T1000 (cell line): ENCODE measurements at places on chromosomes 4 and X.

- DNase-seq, result no peak
These were observed 30.9 kb downstream of the NIPAL1 start for GRCh38 chr4:48047421-48047844.

GRCh38 chr4:76755756-76756155, 142.2 kb downstream of the SOWAHB start:
- DNase-seq, result no peak

DNA sequence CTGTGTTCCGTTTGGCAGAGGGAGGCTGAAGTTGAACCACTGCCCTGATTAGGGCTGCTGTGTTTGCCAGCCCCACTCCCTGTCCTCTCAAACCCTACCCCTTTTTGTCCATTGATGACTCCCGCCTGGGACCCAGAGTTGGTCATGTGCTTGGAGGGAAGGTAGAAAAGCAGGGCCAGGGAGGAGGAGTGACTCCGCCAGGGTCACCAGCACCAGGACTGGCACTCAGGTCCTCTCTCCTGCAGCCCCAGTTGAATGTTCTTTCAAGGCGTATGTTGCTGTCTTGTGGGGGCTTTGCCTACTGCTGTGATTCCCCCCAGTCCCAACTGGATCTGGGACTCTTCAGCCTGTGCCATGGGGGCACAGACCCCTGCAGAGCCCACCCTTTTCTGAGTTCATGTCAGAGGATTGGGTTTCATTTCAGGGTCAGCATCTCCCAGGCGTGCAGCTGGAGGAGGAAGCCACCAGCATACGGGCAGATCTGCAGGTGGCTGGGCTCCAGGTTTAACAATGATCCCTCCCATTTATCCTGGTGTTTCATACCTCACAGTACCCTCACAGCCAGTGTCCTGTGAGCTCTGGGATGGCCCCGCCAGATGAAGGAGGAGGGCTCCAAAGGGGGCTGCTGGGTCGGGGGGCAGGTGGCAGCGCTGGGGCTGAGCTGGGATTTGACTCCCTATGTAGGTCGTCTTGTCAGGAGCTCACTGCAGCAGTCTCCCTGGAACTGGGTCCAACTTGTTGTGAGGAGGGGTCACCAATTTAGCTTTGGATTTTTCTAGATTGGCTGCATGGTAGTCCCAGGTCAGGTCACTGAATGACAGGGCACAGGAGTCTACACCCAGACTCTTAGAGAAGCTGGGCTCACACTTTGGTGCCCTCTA, 55.7 kb downstream of the MSX1 start:
- DNase-seq, result no peak

DNA sequence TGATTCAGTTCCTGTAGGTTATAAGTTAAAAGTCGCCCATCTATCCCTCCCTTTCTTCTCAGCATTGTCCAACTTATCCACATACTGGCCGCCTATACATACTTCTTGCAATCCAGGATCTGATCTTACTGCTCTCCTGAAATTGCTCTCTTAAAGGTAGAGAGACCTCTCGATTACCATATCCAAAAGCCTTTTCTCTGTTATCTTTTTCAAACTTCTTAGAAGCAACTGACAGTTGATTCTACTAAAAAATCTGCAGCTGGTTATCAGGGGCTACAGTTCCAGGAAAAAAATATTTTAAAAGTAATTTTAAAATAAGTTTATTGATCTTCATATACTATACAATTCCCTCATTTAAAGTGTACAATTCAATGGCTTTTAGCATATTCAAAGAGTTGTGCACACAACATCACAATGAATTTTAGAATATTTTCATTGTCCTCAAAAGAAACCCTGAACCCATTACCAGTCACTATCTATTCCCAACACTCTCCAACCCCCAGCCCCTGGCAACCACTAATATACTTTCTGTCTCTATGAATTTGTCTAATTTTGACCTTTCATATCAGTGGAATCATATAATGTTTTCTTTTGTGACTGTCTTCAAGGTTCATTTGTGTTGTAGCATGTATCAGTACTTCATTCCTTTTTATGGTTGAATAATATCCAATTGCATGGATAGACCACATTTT, 102.0 kb downstream of the HDAC8 start:
- DNase-seq, result no peak

DNA sequence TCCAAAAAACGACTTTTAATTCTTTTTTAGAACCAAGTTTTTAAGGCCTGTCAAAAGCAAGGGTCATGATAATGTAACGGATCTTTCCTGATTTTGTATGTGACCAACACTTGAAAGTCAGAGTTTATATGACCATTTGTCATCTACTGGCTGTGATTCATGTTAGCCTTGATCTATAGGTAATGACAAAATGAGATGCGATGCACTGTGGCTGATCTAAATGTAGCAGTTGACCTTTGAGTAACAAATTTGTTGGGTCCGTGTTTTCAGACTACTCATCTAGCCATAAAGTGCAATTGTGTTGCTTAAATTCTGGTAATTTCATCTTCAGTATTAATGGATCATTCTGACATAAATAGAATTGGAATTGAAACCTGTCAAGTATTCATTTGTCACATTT, 202.5 kb downstream of the PCDH7 start:
- no peak for DNase-seq

DNA sequence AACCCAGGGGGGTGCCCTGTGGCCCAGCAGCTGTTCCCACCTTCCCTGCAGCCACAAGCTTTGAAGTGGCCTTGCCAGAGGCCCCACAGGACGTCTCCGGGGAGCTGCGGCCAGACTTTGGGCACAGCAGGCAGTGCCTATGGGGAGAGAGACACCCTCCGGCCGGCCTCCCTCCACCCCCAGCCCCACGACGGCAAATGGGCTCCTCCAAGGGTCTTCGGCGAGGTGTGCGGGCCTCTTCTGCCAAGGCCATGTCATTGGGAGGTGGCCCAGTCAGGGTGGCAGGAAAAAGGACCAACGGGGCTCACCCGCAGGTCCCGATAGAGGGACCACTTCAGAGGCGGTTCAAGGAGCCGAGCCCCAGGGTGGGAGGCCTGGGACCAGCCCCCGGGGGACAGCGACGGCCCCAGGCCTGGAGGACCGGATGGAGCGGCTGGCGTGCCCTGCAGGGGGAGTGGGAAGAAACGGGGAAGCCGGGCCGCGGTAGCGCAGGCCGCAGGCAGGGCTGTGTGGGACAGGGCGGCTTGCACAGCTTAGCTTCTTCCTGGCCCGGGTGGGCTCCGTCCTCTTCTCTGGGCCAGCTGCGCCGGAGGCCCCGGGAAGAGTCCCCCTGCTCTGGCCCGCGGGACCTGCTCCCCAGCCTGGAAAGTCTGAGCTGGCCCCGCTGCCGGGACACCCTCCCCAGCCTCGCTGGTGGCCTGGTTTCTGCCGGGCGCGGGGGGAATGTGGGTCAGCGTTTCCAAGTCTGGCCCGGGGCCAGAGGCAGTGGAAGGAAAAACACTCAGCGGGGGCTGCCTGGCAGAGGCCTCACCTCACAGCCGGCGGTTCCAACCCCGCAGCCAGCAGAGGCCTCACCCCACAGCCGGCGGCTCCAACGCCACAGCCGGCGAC, 21.9 kb upstream of the SPON2 start:
- no peak for DNase-seq

DNA sequence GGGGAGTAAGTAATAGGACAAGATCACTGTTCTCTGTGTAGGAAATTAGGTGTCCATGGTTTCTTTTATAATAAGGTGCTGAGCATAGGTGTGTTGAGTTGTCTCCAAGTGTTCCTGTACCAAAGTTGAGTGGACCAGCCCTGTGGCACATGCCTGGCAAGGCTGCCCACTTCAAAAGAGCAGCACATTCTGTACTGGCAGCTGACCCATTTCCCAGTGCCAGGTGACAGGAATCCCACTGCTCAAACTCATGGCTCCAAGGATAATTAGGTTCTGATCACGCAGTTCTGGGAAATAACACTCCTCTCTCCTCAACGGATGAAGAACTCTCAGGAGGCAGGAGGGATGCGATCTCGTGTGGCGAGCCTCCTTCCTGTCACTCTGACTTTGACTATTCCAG, 12.8 kb upstream of the LGI2 start:
- no peak for DNase-seq

DNA sequence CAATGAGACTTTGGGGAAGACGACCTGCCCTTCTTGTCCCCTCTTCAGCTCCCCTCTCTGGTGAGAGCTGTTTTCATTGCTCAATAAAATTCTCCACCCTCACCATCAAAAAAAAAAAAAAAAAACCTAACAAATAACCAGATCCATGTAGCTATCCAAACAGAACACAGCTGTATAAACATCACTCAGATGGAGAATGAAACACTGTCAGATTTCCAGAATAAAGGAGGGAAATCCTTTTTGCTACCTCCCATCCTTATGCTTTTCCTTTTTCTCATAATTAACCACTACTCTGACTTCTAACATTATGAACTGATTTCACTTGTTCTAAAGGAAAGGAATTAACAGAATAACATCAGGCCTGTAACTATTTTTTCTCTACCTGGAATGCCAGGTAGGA, 155.6 kb downstream of the PPP4R3C start:
- DNase-seq, result no peak

DNA sequence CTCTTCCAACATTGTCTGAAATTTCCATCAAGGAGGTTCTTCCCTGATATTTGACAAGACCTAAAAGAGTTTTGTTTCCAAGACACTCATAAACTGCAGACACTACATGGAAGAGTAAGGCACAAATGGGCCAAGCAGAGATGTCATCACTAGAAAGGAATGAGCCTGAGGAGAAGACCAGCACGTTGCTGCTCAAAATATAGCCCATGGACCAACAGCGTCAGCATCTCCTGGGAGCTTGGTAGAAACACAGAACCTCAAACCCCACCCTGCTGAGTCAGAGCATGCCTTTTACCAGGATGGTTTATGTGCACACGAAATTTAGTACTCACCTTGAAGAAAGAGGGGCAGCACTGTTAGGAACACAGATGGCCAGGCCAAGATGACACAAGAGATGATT, 128.7 kb upstream of the MID1 start:
- DNase-seq, result peak; percentile 17

- no peak for DNase-seq
These were observed 558.2 kb upstream of the NDST4 start for GRCh38 chr4:115671581-115671980.

- no peak for DNase-seq
These were observed 15.9 kb upstream of the CXCL5 start for GRCh38 chr4:74014332-74014731.

- DNase-seq, result no peak
These were observed 4.6 kb downstream of the BDH2 start for GRCh38 chr4:103095080-103095479.

DNA sequence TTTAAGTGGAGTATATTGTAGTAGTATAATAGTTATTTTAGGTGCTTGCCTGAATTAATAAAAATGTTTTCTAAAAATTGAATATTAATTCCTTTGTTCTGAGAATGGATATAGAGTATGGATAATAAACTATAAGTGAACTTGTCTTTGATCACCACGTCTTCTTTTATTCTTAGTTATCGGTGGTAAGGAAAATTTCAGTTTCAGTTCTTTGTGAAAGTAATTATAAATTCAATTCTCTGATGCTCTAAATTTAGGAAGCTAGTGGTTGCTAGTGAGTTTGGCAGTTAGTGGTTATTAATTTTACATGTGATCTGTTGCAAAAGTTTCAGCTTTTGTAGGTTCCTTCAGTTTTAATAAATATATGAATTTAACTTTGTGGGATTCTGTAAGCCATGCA, 30.8 kb downstream of the MRPL1 start:
- no peak for DNase-seq

- peak; percentile 3 for DNase-seq
These were observed 62.8 kb upstream of the EGFL6 start for GRCh38 chrX:13506574-13506973.

- DNase-seq, result no peak
These were observed 352.1 kb upstream of the GATB start for GRCh38 chr4:152112887-152113286.

GRCh38 chr4:27985522-27985921, 1124.9 kb downstream of the STIM2 start:
- no peak for DNase-seq

DNA sequence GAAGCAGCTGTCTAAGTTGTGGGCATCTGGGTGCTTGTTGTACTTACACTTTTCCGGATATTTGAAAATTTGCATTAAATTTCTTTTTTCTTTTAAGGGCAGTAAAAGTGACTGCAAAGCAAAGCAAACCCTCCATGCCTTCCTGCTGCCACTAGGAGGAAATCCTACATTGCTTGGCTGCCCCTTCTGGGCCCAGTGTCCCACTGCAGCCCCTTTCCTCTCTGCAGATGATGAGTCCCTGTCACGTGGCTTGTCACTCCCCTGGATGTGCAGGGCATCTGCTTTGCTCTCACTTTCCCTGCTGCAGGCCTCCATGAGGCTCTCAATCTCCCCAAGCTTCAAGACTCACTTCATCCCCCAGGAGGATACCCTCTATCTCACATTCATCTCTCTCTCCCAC, 12.7 kb downstream of the TSR2 start:
- DNase-seq, result no peak

GRCh38 chr4:75908555-75908954, 6.3 kb upstream of the PPEF2 start:
- no peak for DNase-seq

DNA sequence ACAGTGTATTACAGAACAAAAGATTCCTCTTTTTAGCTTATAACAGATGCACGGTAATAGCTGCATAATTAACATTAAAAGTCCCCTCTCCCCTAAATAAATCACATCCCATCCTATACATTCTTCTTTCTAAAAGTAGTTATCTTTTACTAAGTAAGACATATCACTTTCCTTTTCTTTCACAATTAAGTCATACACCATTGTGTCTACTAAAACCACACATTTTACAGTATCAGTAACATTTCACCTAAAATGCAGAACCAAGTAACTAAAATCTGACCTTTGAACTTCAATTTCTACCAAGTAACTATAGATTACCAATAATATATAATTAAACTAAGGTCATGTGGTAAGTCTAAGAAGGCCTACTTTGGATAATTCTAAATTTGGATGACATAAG, 14.2 kb downstream of the DHX15 start:
- no peak for DNase-seq

- no peak for DNase-seq
These were observed 364.4 kb upstream of the EPHA5 start for GRCh38 chr4:66034671-66035070.

- DNase-seq, result no peak
These were observed 77.6 kb upstream of the ITM2A start for GRCh38 chrX:79444694-79445210.

DNA sequence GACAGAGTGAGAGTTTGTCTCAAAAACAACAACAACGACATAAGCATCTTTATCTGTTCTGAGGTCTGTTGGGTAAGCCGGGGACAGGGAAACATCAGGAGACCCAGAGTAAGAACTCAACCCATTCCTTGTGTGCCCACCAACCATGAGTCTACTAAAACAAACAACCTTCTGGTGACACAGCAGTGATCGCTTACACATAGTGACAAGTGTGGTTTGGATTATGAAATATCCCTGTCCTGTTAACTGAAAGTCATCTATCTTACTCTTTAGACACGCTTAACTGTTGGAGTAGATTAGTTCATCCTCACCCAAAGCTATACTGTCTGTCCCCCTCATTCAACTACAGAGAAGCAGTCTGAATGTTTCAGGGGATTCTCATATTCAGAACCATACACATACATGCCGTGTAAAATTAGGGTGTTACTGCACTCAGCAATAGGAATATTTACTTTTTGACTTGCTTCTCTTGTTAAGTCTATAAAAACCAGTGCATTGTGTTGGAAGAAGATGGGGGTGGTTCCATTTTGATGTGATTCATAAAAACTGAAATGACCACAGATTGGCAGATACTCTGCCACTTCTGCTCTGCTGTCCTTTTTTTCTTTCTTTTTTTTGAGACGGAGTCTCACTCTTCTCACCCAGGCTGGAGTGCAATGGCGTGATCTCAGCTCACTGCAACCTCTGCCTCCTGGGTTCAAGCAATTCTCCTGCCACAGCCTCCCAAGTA, 27.4 kb downstream of the PHKA2 start:
- DNase-seq, result no peak
